Head of caudate nucleus (tissue), 42 donors: ENCODE measurements at places on chromosomes 6 and 20.

DNA sequence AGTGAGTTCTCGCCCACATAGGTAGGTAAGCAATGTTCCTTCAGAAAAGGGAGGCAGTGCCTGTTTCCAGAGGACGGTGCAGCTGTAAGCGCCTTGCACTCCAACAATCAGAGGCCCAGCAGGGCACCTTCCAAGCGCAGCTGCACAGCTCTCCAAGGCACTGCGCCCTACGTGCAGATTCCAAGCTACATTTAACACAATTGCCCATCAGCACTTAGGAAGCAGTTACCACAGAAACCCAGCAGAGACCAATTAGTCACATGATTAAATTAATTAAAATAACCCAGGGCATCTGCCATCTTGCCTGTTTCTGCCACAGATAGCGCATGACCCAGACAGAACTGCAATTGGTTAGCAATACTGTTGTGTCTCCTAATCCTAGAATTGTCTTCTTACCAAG, 65.5 kb downstream of the SOBP start:
- DNase-seq, result no peak

GRCh38 chr6:89723046-89723445, 84.5 kb upstream of the LYRM2 start:
- no peak for DNase-seq

DNA sequence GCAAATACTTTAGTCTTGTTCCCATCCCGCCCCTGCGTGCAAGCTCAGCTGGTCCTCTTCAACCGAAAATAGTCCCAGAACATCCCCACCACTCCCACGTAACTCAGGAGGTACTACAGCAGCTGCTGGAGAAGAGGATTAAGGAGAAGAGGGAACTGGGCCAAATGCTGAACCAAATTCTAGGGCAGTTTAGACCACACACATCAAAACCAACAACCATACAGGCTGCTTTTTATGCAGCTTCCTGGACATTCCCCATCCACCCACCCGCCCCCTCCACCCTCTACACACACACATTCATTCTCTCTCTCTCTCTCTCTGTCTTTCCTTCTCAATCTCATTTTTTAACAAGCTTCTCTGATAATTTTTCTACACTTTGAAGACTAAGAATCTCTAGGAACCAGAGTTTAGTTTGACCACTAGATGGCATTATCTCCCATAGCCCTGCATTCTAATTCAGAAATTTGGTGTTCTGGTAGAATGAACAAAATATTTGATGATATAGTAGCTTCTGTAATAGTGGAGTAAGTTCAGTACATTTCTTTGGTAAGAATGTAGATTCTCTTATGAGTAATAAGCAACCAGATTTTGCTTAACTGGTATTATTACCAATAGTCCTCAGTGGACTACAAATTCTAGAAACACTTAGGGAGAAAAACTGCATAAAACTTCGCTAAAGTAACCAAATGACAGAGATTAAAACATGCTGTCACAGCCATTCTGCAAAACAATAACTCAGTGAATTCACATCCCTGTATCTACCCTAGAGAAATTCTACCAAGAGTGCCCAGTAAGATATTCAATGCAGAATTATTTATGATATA, 52.1 kb upstream of the BEND6 start:
- DNase-seq, result peak; percentile 11

- peak; percentile 55 for DNase-seq
Measured at GRCh38 chr6:34414999-34415858, 10.6 kb downstream of the RPS10 start.

GRCh38 chr6:146526192-146526591, 17.4 kb upstream of the RAB32 start:
- no peak for DNase-seq

- DNase-seq, result no peak
Measured at GRCh38 chr6:155595284-155595683, 139.6 kb upstream of the NOX3 start.

DNA sequence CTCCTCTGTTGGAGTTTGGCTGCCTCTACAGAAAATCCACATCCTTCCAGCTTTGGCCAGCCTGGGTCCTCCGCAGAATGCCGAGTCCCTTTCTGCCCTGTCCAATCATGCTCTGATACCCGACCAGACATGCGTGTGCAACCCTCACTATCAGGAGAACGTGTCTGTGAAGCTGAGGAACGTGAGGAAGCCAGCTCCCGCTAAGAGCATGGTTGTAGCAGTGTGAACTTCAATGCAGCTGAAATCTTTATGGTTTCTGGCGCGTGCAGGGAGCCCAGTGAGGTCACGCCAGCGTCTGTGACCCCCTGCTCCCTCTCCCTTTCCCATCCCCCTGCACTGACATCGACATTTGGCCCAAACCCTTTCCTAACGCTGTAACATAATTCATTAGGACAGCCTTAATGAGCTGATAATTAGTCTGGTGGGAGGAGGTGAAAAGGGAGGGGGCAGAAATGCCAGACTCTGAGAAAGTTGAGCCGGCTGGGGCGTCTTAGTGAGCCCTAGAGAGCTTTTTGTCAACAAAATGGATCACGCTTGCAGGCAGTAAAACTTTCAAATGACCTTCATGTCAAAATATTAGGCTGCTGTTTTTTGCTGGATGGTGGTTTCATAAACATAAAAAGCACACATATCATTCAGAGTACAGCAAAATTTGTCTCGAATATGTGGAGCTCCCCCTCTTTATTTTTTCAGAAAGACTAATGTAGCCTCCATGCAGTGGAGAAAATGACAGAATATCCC, 423.3 kb downstream of the QKI start:
- peak; percentile 58 for DNase-seq

DNA sequence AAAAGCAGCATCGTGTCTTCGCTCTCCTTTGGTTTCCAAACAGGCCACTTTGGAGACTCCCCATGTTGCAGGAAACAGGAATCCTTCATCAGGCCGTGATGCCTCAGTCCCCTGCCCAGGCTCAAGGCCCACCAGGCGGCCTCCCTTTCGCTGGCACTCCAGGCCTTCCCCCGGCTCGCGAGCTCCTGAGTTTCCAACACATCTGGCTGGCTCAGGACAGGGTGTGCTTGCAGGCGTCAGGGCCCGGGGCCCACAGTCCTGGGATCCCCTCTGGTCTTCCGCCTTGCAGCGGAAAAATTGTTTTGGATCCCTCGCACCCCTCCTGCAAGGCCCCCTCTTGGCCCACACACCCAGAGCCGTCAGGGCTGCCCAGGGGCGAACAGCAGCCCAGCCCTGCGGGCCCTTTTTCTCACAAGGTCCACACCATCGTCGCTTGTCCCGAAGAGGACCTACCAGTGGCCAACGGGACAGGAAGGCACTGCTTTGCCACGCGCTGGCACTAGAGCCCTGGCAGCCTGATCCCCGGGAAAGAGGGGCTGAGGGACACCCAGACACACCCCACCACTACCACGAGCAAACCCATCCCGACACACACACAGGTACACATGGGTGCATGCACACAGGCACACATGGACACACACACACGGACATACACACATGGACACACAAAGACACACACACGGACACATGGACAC, 1930.9 kb upstream of the DEFB115 start:
- DNase-seq, result no peak

DNA sequence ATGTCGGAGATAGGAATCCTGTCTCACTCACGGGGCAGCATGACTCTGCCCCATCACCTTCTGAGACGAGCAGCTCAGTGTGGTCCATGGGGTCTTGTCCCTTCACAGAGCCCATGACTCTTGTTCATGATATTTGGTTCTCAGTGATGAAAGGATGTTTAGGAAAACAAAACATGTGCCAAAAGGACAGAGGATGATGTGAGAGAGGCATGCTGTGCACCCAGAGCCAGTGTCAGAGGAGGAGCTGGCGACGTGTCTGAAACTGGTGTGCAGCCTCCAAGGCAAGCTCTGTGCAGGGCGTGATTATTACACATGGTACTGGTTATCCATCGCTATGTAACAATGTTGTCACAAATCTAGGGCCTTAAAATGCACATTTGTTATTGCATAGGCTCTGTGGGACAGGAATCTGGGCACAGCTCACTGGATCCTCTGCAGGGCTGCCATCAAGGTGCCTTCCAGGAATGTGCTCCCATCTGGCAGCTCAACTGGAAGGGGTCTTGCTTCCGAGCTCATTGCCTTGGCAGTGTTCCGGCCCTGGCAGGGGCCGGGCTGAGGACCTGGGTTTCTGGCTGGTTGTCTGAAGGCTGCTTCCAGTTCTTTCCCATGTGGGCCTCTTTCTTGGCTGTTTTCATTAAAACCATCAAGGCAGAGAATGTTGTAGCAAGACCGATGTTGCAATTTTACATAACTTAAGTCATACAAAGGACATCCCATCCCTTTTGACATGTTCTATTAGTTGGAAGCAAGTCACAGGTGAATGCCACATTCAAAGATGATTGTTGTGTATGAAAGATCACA, 175.4 kb downstream of the ERMARD start:
- no peak for DNase-seq

DNA sequence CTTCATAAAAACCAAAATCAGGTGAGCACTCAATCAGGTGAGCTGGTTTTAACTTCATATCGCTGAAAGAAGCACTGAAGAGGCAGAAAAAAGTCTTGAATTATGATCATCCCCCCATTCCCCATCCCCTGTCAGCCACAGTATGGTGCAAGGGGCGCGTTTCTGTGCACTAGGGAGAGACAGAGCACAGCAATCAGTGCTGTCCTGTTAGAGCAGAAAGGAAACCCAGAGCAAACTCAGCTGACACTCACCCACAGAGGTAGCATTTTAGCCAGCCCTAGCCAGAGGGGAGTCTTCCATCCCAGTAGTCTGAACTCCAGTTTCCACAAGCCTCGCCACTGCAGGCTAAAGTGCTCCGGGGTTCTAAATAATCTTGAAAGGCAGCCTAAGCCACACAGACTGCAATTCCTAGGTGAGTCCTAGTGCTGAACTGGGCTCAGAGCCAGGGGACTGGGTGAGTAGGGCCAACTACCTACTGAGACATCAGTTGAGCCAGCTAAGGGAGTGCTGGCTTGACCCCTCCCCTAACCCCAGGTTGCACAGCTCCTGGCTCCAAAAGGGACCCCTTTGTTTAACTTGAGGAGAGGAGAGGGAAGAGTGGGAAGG, 1352.6 kb upstream of the GJE1 start:
- no peak for DNase-seq

DNA sequence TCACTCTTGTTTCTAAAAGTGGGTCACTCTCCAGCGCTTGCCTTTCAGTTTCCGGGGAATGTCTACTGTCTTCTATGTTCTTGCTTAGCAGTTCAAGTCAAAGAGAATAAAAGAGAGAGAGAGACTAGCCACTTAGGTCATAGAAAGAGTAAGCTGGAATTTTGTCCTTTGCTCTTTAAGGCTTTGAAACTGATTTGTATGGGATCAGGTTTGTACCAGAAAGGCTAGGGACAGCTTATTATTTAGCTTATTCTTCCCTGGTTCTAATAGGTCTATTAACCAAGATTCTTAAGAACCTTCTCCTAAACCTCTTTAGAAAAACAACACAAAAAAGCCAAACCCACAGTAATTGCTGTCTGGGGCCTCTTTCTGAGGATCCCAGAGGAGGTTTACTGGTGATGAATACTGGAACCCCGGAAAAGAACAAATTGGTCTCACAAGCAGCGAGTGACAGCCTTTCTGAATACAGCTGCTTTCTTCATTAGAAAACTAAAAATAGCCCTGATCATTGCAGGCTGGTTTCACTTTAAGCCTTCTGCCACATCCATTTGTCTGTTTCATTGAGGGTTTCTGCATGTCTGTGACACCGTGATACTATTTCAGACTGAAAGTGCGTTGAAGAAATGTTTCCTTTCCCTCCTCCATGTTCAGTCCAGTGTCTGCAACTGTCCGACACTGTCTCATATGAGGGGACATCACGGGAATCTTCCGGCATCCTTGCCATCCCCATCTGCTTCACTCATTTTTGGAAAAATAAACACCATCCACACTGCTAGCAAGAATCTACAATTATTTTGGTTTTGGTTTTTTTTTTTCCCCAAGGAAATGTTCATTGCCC, 75.1 kb upstream of the ATXN1 start:
- no peak for DNase-seq

GRCh38 chr6:84151669-84152068, 75.8 kb downstream of the CEP162 start:
- DNase-seq, result no peak

DNA sequence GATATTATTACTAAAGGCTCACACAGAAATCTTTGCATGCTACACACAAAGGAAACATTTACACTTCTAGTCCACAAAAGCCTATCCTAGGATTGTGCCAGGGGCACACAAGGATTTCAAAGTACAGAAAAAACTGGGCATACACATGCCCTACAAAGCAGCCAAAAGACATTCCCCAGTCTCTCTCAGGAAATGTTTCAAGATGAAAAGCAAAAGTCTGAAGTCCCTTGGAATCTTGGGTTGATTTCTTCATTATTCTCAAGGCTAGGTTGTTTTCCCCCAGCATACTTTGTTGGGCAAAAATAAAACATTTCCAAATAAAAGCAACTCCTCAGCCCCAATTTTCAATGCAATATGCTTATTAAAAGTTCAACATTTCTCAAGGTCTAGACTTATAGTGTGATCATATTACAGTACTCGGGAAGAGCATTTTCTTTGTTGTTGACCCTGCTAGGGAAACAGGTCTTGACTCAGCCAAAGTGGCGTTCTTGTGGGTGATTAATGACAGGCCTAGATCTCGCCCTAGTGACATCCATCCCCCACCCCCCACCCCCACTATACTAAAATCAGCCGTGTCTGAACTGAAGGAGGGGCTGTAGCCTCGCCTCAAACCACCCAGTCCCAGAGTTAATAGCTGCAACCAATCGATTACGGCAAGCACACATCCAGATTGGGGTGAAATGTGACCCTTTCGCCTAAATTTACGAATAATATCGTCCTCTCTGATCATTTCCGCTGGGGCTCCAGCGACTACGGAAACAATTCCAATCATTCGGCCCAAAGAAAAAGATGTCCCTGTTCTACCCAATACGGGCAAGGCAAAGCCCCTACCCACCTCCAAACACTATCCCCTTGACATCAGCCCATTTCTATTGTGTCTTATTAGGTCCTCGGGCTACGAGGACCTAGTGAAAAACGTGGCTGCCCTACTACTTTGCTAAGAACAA, 1.4 kb downstream of the AKIRIN2 start:
- DNase-seq, result peak; percentile 15

- DNase-seq, result peak; percentile 57
Measured at GRCh38 chr20:62860391-62860923, 1.2 kb downstream of the TCFL5 start.

- no peak for DNase-seq
Measured at GRCh38 chr6:149125309-149125708, 192.2 kb upstream of the TAB2 start.

DNA sequence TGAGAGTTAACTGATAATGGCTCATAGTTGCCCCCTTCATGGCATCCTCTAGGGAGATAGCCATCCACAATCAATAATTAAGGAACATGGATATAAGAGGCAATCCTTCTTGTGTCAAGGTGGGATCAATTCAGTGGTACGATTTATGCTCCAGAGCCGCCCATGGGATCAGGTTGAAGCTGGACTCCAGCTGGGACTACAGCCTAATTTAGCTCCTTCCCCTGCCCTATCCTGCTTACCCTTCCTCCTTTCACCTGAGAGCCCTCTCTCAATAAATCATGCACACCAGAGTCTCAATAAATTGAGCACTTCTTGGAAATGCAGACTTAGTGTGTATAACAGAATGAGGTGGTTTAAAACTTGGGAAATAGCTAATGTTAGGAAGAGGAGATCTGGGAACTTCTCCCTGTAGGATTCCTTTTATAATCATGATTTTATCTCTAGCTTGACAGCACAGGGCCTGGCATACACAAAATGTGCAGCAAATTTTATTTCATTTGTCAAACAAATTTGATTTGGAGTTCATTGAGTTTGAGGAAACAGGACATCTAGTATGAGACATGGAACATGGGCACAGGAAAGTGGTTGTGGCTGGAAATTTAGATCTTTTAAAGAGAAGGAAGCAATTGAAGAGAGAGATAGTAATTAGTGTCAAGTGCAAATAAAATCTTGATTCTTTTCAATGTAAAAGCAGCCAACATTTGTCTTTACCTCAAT, 28.6 kb upstream of the OGFRL1 start:
- DNase-seq, result no peak

- DNase-seq, result no peak
Measured at GRCh38 chr6:158219228-158219627, 51.1 kb downstream of the GTF2H5 start.
